ENCODE measurements at places on chromosomes 6 and 20.

- DNase-seq = no peak
These were observed 9.4 kb downstream of the TLDC2 start for GRCh38 chr20:36885356-36885755.

DNA sequence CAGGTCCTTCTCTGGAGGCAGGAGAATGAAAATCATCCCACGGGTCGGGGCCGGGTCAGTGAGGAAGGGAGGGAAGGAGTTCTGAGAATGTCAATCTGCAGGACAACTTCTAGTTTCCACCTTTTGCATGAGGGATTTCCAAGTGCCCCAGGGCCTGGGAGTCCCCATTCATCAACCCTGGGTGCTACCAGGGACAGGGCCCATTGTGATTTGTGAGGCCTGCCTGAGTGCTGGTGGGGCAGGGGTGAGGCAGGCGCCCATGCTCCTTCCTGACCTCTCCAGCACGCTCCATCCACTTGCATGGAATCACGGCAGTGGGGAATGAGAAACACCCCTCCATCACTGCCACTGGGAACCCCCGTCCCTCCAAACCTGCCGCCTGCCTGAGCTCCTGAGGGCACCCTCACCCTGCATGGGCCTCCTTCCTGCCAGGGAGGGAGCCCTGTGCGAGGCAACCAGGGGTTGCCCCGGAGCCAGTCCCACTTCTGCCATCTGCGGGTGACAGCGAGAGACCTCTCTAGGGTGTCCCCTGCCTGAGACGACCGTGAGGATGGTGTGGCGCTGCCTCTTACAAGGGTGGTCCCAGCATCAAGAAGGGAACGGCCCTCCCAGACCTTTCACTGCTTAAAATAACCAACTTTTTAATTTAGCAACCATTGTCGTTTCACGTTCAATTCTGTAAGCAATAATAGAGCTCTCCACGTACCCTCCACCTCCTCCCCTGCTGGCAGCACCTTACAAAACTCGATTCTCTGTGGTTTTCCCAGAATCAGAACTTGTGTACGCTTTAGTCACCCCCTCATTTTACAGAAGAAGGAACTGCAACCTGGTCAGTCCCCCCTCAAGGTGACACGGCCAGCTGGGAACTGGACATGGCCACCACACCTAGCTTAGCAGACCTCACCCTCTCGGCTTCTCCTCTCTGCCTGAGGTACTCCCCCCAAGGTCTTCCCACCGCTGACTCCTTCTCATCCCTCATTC is 28.6 kb downstream of the PMEPA1 start:
- no peak for DNase-seq

GRCh38 chr6:133681891-133682290 is 207.0 kb upstream of the TCF21 start:
- DNase-seq = no peak

DNA sequence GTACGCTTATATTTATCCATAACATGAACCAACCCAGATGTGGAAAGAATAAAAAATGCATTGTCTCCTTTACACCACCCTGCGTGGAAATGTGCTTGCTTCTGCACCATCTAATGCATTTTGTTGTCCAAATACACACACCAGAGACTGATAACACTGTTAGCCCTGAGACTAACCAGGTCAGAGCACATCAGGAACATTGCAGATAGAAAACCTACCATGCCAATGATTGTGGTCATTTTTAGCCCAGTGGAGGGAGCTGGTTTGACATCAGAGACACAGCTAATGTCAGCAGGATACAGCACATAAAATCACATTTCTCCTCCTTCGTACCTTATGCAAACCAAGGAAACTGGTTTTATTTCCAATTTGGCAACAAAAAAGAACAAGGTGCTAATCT is 528.7 kb downstream of the DOK5 start:
- no peak for DNase-seq

DNA sequence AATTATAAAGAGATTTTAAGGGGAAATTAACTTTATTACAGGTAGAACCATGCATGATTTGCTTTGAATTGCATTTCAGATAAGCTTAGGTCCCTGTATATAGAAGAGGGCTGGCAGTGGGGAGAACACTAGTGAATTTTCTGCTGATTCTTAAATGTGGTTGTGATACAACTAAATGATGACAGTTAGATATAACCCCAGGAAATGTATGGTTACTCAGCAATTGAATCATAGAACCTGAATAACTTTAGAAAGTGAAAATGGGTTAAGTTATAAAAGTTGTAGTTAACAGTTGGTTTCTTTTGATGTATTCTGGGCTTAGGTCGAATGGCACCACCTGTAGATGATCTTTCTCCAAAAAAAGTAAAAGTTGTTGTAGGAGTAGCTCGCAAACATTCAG is 70.1 kb downstream of the PHF3 start:
- no peak for DNase-seq

- no peak for DNase-seq
These were observed 12.6 kb upstream of the IRF4 start for GRCh38 chr6:378958-379409.

DNA sequence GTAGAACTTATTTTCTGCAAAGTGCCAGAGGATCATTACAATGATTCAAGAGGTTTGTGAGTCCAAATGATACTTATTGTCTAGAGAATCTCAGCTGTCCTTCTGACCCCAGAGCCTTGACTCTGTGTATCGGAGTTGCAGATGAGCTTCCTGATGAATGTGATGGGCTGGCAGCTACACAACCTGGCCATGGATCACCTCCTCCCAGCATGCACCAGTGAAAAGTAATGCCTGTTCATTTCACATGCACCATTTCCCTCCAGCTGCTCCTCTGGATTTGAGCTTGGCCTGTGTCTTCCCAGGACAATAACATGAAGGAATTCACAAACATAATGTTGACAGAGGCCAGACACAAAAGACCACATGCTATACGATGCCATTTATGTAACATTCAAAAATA is 30.0 kb downstream of the SNHG17 start:
- peak; percentile 9 for DNase-seq

- DNase-seq = no peak
These were observed 3.1 kb downstream of the BPIFB4 start for GRCh38 chr20:33082546-33082945.

DNA sequence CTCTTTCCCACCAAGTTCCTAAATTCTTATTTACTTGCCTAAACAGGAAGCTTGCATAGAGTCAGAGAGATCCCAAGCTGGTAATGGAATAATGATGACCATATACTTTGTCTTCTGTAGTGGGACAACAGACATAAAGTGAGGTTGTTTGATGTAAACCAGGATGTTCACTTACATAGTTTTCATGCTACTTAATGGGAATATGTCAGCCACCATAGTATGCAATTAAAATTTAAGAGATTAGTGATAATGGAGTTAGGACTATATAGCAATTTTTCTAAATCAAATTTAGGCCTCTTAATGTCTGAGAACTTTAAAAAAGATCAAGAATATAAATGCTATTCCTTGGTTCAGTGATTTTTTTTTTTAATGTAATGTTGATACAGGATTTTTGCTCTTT is 180.6 kb downstream of the BCKDHB start:
- no peak for DNase-seq

GRCh38 chr20:6908673-6909072 is 141.2 kb downstream of the BMP2 start:
- DNase-seq = no peak

GRCh38 chr6:3386374-3386857 is 70.4 kb downstream of the SLC22A23 start:
- DNase-seq = peak; percentile 74

DNA sequence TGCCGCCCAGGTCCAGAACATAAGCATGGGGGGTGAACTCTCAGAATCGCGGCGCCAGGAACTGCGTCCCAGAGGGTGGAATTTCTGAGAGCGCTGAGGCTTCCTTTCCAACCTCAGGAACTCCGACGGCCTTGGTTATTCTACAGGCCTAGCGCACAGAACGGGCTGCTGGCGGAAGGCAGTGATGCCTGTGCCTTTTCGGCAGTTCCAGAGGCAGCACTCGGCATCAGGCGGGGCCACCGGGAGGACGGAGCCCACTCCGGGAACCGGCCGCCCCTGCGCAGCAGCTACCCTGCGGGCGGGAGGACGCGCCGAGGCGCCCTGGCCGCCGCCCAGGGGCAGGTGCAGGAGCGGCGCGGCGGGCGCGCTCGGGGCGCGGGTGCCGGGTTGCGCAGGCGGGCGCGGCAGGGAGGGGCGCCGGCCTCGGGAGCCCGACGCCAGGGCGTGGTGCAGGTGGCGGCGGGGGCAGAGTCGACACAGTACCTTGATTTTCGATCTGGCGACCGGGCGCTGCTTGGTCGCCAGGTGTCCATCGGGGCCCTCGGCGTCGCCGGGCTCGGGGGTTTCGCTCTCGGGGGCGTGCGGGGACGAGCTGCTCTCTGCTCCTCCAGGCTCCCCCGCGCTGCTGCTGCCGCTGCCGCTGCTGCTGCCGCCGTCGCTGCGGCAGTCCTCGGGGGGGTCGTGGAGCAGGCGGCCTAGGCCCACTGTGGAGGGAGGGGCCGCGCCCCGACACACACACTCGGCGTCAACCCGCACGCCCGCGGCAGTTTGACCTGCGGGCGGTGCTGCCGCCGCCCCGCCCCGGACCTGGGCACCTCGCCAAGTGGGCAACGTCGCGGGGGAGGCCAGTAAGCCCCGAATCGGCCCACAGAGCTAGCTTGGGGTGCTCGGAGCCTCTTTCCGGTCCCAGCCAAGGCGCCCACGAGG is 1.3 kb downstream of the OVOL2 start:
- no peak for DNase-seq

GRCh38 chr6:39083231-39083634 is 31.8 kb downstream of the SAYSD1 start:
- no peak for DNase-seq

GRCh38 chr20:34755367-34755766 is 51.2 kb downstream of the TP53INP2 start:
- DNase-seq = no peak

- DNase-seq = no peak
These were observed 57.0 kb downstream of the TULP4 start for GRCh38 chr6:158369241-158369640.

DNA sequence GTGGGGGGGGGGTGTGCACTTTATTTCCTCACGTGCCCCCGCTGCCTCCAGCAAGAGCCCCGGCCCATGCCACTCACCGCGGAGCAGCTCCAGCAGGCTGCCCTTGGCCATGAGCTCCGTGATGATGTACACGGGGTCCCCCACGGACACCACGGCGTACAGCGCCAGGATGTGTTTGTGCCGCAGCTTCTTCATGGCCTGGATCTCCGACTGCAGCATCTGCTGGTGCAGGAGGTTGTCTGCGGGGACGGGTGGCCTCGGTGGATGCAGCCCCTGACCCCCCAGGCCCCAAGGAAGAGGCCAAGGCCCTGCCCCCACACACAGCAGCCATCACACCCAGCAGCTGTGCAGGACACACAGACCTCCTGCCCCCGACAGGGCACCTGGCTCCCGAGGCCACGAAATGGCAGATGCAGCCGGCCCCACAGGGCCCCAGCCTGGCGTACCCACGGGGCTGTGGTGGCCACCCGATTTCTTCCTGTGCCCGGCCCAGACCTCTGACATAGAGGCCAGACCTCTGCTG is 4.7 kb downstream of the PTK6 start:
- DNase-seq = peak; percentile 55

DNA sequence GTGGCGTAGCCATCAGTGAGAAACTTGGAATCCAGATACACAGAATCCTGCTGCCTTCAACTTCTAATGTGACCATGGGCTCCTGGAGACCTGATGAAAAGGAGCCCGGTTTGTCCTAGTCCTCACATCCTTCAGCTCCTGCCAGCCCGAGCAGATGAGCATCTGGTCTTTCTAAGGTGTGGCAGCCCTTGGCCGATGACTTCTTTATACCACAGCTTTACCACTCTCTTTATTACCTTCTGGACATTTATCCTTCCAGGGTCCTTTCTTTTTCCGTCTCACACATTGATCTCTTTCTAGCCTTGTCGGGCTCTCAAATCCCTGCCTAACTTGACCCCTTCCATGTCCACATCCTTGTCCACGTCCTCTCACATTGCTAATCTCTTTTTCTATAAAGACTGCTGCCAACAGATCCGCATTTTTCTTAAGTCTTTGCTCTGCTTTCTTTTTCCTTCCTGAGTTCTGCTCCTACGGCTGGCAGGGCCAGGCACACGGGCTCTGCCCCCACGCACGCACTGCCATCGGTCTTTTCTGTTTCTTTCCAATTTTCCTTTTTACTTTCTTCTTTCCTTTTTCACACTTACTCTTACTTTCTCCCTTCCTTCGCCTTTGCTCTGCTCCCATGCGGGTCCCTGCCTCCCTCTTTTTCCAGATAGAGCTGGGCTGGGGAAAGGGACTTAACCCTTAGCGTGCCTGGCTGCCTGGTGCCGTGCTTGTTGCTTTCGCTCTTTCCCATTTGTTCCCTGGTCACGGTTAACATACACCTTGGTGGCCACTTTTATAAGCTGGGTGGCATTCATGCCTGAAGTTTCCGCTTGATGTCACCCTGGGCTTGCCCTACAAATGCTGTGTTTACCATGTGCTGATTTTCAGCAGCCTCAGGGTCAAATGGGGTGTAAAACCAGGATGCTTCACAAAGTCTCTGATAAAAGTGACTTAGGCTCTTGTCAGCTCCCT is 9.4 kb upstream of the GMPR start:
- no peak for DNase-seq

- DNase-seq = no peak
These were observed 5.8 kb upstream of the MANBAL start for GRCh38 chr20:37283530-37284195.

GRCh38 chr6:89520736-89521135 is 87.8 kb downstream of the ANKRD6 start:
- DNase-seq = no peak

DNA sequence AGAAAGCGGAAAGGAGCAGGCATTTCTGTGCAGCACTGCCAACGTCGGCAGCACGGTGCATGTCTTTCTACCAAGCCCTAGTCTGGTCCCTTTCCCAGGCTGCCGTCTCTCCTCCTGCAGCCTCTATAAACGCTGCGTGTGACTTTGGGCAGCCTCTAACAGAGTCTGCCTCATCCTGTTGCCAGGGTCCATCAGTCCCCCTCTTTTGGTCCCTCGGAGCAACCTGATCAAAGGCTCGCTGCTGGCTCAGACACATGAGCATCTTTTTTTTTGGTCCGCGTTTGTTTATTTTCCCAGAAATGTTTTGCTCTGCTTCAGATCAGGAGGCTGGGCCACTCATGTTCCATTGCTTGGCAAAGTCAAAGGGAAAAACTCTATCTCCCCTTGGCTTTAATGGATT is 166.8 kb upstream of the CST7 start:
- DNase-seq = peak; percentile 42

GRCh38 chr6:10269814-10270472 is 144.9 kb downstream of the TFAP2A start:
- DNase-seq = no peak

GRCh38 chr6:150027806-150028565 is 2.7 kb upstream of the RAET1L start:
- no peak for DNase-seq

DNA sequence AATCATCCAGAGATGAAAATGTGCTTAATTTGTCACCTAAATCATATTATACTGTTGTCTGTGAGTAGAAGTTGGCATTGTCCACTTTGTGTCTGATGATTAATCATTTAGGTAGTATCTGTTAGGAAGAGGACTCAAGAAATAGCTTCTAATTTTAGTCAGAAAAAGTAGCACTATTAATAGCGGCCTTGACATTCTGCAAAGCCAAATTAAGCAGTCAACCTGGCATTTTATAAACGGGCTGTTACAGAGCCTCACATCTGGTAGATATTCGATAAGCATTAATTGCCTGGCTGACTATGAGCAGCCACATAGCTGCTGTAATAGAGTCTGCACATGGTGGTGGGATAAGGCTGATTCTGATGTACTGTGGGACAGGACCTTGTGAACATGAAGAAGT is 99.5 kb downstream of the KLHL32 start:
- DNase-seq = no peak

- DNase-seq = no peak
These were observed 110.4 kb upstream of the COL21A1 start for GRCh38 chr6:56357616-56358373.

GRCh38 chr6:33822575-33823395 is 19.0 kb upstream of the MLN start:
- no peak for DNase-seq

All from suprapubic skin (tissue), 4 donors.